SW480 (cell line): ENCODE measurements at places on chromosomes 3 and 15.

DNA sequence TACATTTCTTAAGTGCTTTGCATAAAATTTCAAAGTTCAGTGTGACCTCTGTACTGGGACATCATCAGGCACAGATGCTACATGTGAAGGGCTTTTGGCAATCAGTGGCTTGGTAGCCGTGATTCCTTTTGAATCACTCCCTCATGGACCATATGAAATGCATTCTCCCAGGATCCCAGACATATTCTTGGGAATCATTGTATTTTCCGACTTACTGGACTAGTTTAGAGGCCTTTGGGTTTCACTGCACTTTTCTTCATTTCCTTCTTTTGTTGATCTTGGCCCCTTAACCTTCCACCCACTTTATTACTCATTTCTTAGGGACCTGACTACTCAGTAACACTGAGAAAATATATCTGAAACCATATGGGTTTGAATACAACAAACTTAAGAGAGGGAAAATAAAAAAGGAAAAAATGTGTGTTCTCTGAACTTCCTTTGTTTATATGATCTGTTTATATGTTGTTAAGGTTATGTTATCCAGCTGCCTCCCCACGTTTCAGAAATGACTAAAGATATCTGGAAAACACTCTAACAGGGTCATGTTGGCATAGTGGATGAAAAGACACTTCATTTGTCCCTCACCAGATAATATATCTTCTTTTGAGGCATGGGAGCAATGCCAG lies 35.1 kb downstream of the HMG20A start:
- DNase-seq: no peak

DNA sequence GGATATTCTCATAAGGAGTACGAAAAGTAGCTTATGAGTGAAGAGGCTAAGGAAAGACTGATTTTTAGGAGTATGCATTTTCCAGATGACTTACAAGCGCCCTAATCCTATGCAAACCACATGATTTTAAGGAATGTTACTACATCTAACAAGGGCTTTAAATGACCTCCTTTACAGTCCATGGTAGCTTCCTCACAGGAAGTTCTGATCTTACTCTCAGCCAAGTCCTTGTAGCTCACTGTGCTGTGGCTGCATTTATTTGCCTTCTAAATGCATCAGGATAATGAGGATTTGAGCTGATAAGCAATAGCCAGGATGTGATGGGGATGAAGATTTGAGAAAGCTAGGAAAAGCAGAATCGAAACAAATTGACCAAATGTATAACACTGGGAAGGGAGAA lies 896.0 kb downstream of the MCTP2 start:
- DNase-seq: no peak

DNA sequence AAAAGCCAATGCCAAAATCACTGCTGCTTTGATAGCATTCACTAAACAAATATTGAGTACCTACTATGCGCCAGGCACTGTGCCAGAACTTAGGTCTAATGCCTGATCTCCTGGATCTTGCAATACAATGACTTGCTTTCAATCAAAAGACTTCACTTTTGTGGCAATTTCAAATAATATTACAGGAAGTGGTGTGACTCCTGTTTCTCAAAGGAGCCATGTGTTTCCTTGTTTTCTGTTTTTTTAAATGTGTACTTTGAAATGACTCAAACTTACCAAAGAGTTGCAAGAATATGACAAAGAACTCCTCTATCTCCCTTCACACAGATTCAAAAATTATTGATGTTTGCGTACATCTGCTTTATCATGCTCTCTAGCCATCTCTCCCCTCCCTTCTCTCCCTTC lies 18.3 kb downstream of the OSBPL10 start:
- no peak for DNase-seq

GRCh38 chr15:84590406-84590805 lies 10.4 kb upstream of the ZSCAN2 start:
- DNase-seq: no peak

GRCh38 chr3:71468311-71469137 lies 115.0 kb downstream of the FOXP1 start:
- no peak for DNase-seq

- no peak for DNase-seq
Measured at GRCh38 chr3:124333931-124334640, 342.2 kb upstream of the ROPN1 start.

- peak; percentile 50 for DNase-seq
Measured at GRCh38 chr15:67801926-67802914, 23.1 kb upstream of the SKOR1 start.

DNA sequence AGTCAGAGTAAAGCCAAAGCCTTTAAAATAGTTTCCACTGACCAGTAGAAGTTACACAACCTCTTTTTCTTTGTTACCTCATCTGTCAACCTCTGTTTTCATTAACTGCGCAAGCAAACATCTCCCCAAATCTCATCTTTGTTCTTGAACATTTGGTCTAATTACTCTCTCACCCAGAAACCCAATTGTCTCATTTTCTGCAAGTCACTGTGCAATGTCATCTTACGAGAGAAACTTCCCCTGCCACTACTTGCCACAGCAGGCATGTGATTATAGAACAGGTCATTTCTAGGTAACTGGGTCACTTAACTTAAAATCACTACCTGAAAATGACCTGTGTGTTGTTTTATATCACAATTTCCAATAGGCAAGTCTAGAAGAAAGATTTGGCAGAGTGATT lies 159.4 kb downstream of the SI start:
- DNase-seq: no peak

- DNase-seq: no peak
Measured at GRCh38 chr15:39491886-39492490, 88.9 kb upstream of the THBS1 start.

DNA sequence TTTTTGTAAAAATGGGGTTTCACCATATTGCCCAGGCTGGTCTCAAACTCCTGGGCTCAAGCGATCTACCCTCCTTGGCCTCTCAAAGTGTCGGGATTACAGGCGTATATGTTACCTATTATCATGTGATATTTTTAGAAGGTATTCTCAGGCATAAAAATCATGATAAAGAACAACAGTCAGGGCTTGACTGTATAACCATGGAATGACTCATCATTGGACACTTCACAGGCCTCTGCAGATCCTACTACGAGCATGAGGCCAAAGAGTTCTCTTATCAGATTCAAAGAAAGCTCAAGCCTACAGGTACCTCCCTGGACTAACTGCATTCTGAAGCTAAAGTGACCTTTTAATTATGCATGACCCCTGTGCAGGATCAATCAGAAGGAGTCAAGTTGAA lies 91.7 kb upstream of the PRICKLE2 start:
- peak; percentile 5 for DNase-seq

DNA sequence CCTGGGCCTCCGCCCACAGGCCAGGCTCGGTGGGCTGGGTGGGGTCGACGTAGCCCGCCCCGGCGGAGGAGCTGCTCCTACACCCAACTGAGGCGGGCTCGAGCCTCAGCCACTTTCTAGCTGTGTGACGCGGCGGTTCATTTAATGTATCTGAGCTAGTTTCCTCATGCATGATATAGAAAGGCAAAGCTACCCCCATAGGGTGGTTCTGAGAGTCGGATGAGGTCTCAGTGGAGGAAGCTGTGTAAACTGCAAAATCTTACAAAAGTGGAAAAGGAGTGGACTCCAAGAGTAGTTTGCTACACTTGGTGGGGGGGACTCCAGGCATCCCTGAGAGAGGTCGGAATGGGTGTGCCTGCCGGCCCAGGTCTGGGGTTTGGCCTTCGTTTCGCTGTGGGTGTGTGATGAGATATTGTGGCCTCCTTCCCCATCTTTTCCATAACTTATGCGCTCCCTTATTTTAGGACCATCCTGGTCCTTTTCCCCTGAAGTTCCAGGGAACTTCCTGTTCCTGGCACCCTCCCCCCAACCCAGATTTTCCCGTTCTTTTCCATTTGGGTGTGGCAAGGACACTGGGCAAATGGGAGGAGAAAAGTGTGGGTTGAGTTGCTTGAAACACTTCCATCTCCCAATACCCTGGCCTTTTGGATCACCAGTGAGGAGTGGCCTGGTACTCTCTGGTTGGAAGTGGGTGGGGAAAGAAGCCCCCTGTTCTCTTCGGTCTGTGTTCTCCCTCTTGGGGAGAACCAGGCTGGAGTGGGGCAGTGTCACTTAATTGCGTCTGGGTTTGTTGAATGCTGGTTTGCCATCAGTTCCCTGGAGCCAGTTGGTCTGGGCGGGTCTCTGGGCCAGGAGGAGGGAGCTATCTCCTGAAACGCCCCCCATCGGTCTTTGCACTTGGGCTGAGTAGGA lies 1.1 kb downstream of the PDIA5 start:
- peak; percentile 27 for DNase-seq

DNA sequence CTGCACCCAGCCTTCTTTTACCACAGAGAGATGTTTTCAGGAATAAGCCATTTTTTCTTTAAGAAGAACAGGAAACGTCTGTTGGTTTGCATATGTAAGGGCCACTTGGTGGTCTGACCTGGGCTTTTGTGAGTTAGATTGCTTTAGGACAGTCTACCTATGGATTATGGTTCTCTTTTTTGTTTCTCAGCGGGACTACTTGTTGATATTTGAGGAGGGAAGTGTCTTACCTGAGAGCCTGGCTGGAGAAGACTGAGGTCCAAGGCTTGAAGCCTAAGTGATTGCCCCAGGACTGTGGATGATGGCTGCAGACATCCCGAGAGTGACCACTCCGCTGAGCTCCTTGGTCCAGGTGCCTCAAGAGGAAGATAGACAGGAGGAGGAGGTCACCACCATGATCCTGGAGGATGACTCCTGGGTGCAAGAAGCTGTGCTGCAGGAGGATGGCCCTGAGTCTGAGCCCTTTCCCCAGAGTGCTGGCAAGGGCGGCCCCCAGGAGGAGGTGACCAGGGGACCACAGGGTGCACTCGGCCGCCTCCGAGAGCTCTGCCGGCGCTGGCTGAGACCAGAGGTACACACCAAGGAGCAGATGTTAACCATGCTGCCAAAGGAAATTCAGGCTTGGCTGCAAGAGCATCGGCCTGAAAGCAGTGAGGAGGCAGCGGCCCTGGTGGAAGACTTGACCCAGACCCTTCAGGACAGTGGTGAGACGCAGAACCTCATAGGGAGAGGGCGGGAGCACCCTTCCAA lies 3.0 kb downstream of the ZSCAN2 start:
- DNase-seq: no peak

GRCh38 chr3:195526492-195526891 lies 16.6 kb downstream of the PPP1R2 start:
- DNase-seq: no peak

DNA sequence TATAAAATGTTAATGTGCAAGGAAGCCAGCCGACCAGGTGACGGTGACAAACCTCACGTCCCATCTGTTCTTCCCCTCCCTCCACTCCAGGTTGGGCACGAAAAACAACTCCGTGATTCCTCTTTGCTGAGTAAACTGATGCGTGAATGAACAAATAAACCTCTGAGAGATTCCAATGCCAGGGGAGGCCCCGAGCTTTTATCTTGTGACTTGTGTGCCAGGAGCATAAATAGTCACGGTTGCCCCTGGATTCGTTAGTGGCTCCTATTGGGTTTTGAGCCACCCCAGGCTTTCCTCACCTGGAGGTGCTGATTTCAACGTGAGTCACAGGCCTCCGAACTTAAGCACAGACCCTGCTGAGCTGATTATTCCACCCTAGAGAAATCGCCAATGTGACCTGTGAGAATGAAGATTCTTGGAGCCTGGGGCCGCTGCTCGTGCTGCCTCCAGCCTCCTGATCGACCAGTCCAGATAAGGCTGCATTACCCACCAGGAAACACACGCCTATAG lies 119.2 kb downstream of the SHQ1 start:
- DNase-seq: no peak

DNA sequence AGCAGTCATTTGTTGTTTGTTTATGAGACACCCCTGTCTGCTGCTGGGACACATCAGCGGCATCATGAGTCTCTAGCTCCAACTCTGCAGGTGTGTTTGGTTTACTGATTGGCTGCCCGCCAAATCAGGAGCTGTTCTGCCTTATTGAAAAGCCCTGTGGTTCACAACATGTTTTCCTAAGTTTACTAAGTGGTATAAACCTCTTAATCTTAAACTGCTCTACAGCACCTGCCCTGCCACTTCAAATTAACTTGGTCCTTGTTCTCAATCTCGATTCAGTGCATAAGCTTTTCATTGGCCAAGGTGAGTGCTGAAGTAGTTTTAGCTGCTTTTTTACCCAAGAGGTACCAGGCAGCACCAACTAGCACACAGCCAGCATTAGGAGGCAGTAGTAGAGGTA lies 77.8 kb upstream of the WDR72 start:
- DNase-seq: peak; percentile 1

- no peak for DNase-seq
Measured at GRCh38 chr3:128307029-128307633, 153.8 kb downstream of the EEFSEC start.
